ENCODE measurements at places on chromosomes 1 and 21.

DNA sequence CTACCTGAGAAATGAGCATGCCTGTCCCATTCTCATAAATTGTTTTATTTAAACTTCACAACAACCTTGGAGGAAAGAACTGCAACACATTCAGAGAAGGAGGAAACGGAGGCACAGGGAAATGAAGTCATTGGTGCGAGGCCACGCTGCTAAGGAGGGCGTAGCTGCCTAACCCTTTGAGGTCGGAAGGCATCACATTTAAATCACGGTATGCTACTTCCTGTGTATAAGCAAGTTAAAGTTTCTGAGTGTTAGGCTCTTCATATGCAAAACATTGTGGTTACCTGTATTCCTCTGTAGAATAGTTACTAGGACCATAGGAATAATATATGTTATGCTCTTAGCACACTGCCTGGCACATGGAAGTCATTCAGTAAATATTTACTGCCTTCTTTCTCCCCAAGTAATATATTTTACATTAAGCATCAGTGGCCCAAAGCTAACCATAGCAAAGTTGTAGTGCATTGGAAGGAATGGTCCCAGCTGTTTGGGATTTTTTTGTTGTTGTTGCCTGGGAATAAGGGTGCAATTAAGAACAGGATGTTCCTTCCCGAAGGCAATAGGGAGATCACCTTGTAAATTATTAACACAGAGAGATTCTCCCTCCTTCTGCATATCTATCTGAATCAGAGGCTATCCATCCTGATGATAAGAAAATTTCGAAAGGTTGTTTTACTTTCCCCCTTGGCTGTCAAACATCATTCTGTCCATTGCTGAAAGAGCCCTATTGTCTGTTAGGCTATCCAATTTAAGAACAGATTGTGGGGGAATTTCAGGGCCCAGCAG, 192.2 kb upstream of the C8B start:
- no peak for DNase-seq

GRCh38 chr1:185939142-185939541, 205.0 kb downstream of the HMCN1 start:
- no peak for DNase-seq

DNA sequence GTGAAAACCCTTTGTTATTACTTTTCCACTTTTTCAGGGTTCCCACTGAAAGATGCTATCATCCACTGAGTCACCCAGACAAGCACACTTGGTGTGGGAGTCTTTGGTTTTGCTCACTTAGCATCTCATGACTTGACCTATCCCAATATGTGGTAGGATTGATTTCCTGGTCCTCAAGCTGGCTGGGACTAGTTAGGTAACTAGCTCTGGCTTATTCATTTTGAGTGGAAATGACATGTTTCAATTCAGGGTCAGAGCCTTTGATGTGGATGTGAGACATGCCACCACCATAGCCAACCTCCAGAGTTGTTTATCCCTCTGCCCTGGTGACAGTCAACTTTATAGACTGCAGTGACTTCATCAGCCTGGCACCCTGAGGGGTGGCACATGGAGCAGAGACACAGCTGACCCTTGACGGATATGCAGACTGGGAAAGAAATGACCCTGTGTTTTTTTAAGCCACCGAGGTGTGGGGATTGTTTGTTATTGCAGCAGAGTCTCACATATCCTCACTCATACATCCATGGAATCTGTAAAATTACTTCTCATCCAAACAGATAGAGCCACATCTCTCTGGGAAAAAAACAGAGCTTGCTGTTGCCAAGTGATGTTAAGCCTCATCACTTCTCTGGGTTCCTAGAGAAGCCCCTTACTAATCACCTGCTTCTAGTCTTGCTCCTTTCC, 699.9 kb downstream of the MATN1 start:
- no peak for DNase-seq

GRCh38 chr1:230064283-230064682, 2.8 kb upstream of the GALNT2 start:
- DNase-seq: no peak

DNA sequence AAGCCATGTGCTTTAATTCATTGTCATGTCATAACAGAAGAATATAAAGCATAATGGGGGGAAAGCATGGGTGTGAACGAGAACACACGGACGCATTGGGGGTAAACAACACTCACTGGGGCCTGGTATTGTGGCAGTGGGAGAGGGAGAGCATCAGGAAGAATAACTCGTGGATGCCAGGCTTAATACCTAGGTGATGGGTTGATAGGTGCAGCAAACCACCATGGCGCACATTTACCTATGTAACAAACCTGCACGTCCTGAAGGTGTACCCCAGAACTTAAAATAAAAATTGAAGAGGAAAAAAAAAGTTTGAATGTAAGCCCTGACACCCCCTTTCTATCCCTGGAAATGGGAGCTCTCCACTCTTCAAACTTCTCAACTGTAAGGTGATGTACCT, 34.9 kb upstream of the CACHD1 start:
- DNase-seq: no peak

DNA sequence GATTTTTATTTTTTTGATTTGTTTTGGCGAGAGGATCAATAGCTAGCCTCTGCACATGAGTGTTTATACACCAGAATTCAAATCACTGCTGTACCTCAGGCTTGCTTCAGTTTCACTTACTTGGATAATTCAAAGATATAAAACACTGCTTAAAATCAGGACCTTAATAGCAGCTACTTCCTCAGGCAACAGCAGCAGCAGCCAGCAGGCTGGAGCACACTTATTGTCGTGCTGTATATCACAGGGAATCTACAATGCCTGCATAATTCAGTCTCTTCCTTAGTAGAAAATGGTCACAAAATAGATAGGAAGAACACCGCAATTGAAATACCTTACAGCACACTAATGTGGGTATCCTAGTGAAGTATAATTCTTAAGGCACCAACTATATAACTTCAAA, 497.3 kb downstream of the NEGR1 start:
- no peak for DNase-seq

DNA sequence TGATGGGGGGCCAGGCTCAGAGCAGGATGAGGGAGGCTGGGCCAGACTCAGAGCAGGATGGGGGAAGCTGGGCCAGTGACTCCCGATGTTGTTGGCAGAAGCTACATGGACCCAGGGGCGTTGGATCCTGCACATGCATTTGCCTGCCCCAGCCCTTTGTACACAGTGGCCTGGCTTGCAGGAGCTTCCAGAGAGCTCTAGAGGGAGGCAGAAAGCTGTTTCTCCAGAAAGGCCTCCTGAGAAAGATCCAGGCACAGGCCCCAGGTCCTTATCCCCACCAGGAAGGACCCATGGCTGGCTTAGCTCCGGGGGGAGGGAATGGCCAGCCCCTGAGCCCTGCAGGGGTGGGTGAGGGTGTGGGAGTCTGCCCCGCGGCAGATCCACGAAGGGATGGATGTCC, 106.6 kb upstream of the ACTRT2 start:
- DNase-seq: no peak

- DNase-seq: no peak
Observed at GRCh38 chr21:21076491-21076890, 78.3 kb downstream of the NCAM2 start.

DNA sequence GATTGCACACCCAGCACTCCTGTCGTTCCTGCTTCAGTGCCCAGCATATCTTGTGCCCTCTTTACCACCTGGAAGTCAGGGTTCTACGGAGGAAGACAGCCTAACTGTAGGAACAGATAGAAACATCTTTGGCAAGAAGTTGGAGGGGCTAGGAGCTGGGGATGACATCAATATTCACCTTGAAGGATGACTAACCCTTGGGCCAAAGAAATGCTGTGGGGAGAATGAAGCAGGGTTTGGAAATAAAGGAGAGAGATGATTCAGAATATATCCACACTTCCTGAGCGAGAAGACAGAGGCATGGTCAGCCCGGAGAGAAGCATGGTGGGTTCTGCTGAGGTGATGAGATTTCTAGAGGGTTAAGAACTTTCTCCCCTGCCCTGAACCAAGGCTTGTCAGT, 4.6 kb upstream of the NKAIN1 start:
- DNase-seq: no peak

GRCh38 chr1:221869779-221870178, 127.9 kb upstream of the DUSP10 start:
- no peak for DNase-seq

DNA sequence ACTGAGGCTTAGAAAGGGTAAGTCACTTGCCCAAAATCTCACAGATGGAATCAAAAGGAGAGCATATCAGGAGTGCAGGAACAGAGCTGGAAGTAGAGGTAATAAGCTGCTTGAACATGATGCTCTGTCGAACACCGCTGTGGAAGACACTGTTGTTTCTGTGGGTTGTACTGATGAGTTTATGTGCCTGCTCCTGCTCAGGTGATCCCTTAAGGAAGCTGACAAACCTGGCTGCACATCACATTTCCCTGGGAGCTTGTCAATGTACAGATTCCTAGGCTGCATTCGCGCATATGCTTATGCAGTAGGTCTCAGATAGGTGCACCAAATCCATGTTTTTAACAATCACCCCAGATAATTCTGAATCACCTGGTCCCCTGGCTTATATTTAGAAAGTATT, 79.7 kb downstream of the ZNF326 start:
- DNase-seq: no peak

DNA sequence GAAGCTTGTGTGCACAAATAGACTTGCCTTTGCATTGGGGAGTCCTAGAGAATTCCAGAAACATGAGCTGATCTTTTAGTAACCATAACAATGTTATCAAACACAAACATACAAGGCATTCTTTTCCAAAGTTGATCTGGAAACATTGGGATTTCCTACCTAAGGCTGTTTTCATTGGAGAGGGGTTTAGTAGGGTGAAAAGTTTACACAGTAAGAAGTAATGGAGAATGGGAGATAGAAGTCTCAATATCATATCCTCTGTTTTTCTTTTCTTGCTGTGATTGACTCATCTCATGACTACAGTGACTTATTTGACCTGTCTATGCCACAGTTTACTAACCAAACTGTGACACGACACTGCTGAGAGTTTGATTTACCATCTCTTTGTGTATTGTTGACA, 65.6 kb upstream of the PLA2G4A start:
- DNase-seq: no peak

- DNase-seq: no peak
Observed at GRCh38 chr1:29245876-29246275, 9.6 kb downstream of the PTPRU start.

DNA sequence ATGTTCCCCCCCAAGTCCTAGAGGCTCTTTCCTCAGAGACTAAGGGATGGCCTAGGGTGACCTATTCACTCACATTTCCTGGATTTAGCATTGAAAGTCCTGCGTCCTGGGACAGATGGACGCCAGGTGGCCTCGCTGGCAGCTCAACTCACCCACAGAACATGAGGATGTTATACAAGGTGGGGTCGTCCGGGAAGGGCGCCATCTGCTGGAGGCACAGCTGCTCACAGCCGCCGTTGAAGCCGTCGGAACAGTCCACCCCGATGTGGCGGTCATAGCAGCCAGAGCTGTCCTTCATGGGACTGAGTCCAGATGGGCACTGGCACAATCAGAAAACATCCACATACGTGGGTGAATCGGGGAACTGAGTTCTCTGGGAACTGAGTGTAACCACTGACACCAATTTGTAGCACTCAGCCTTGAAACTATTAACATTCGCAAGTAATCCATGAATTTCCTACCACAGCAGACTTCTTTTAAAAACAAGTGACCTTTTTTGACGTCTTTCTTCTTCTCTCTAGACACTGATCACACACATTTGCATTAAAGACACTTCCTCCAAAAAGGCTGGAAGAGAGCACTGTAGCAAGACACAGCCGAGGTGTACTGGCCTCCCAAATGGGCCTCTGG, 215.4 kb downstream of the ASTN1 start:
- DNase-seq: peak; percentile 72

GRCh38 chr1:34711485-34711884, 43.4 kb upstream of the GJB5 start:
- DNase-seq: no peak

GRCh38 chr1:212229654-212230053, 55.6 kb upstream of the PPP2R5A start:
- DNase-seq: no peak

DNA sequence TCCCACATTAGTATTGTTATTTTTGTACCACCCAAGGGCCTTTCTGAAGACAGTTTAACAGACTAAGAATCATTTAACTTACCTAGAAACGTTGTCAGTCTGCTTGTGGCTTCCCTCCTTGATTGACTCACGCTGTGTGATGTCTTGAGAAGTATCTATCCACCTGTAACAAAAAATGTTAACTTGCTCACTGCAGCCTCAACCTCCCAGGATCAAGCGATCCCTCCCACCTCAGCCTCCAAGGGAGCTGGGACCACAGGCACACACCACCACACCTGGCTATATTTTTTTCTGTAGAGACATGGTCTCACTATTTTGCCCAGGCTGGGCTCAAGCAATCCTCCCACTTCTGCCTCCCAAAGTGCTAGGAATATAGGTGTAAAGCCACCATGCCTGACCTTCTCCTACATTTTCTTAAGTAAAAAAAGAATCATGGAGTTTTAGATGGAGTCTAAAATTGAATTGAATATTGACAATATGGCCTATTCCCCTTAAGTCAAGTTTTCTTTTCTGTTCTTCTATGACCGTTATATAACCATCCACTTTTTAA, 15.6 kb downstream of the SFPQ start:
- no peak for DNase-seq

DNA sequence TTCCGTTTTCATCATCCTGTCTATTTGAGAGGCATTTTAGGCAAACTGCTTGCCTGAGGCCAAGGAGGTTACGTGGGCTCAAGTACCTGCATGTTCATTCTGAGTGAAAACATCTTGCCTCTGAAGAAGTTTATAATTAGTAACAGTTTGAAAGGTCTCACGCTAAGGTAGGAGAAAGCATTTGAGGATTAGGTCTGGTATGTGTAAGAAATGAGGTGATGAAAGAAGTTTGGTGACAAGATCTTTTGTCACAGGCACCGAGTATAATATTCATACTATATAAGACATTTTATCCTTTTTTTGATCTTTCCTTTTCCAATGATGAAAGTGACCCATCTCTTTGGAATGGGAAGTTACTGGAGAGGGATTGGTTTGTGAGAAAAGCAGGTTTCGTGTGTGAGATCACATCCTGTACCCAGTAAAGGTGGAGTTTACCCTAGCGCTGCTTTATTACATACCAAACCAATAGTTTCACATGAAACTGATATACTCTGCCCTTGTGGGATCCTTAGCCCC, 98.7 kb upstream of the PDC start:
- DNase-seq: no peak

DNA sequence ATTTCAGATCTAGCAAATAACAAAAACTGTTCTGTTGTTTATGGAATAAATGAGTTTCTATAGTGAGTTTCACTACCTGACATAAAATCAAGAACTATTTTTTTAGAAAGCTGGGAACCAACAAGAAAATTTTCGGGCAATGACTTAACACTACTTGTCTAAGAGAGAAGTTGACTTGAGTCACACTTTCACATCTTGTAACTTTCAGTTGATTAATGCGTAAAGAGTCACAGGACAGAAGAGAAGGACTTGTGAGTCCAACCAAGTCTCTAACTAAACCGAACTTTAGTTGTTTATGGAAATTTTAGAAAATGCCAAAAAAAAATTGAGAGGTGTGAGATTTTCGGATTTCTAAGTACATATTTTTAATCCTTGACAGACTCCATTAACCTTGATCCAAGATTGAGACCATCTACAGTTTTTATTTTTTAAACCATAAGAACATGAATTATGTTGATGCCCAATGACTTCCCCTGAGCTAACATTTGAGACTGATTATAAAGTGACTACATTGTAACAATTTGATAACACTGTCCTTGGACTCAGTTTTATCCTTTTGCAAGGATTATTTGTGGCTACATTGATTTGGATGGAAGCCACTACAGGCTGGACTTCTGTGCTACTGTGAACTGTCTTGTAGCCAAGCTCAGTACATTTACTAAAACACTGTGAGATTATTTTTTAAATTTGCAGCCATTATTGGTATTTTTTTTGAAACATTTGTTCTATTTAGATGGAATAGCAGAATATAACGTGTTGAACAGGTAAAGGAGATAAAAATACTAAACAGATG, 284.0 kb downstream of the PTPRC start:
- DNase-seq: no peak

Data from OCI-M1 (cell line).